ENCODE measurements at places on chromosomes 11 and 22.

DNA sequence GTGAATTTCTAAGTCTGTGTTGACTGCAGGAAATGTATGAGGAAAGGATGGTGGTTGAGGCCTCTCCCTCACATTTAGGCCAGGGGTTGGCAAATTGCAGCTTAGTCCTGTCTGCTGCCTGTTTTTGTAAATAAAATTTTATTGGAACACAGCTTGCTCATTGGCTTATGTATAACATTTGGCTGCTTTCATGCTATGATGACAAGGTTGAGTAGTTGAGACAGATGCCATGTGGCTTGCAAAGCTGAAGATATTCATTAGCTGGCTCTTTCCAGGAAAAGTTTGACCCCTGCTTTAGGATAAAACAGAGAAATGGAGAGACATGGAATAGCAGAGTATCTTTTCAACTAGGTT is 46.2 kb downstream of the BCR start:
- no peak for DNase-seq

DNA sequence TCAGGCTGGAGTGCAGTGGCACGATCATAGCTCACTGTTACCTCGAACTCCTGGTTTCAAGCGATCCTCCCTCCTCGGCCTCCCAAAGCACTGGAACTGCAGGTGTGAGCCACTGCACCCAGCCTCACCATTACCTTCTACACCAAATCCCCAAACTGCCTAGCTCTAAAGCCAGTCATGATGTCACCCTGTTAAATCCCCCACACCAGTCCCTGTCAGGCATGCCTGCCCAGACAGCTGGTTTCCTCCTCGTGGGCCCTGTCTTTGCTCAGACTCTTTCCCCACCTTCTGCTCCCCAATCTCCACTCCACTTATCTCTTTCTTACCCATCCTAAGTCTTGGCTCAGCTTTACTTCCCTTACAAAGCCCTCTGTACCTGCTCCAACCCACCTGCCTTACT is 12.5 kb upstream of the EXPH5 start:
- DNase-seq = no peak

DNA sequence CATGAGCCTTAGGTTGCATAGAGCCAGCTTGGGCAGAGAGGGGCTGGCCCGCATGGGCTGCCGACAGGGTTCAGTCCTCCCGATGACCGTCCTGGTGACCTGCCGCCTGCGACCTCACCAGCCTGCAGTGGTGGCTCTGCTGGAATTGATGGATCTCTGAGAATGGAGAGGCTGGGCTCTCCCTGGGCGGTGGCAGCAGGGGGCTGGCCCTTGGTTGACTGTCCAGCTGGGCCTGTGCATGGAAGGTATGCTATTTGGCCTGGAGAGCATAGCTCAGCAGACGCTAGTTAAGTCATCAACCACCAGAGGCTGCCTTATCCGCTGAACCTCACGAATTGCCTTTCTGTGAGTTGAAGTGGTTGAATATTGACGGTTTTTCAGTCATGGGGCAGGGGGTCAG is 19.7 kb downstream of the GRAMD4 start:
- no peak for DNase-seq

- no peak for DNase-seq
Measured at GRCh38 chr11:6498121-6498520, 1.0 kb downstream of the DNHD1 start.

Data from cerebellar nuclear complex (tissue), 1 donor.